ENCODE measurements at places on chromosomes 1 and 21. TPM values are rescaled to one million over a fixed set of nuclear protein-coding genes. Genes with fewer than 3 reads are reported as not detected.

The AIM2 gene
- 0.29 TPM for total RNA-seq

The PSMG1 gene
- total RNA-seq: 88.2 TPM

The FMN2 gene
- not detected for total RNA-seq

The KCNJ15 gene
- 0.50 TPM for total RNA-seq

The PADI3 gene
- total RNA-seq: not detected

The KANK4 gene
- not detected for total RNA-seq

The STUM gene
- total RNA-seq: not detected

The CDK18 gene
- 0.13 TPM for total RNA-seq

The MAN1C1 gene
- total RNA-seq: 1.1 TPM

The RGS13 gene
- not detected for total RNA-seq

The S100A12 gene
- total RNA-seq: not detected

The OLIG1 gene
- not detected for total RNA-seq

The MYBPHL gene
- not detected for total RNA-seq

The SLC35F3 gene
- not detected for total RNA-seq

The C1QC gene
- total RNA-seq: not detected

The SLC22A15 gene
- total RNA-seq: 0.27 TPM

The LAMTOR5 gene
- total RNA-seq: 88.4 TPM

Data from thoracic aorta endothelial cell (primary cell).